RCC 7860 (cell line): ENCODE measurements at places on chromosomes 6 and 20.

- DNase-seq: peak; percentile 62
Measured at GRCh38 chr6:683742-684440, 9.0 kb downstream of the EXOC2 start.

- DNase-seq: peak; percentile 83
Measured at GRCh38 chr6:127420556-127420955, 38.6 kb downstream of the KIAA0408 start.

GRCh38 chr20:19913349-19913748 is 103.8 kb upstream of the NAA20 start:
- DNase-seq: no peak

GRCh38 chr20:23009636-23010035 is 25.5 kb upstream of the SSTR4 start:
- DNase-seq: peak; percentile 7

- no peak for DNase-seq
Measured at GRCh38 chr20:12072954-12073264, 155.2 kb downstream of the BTBD3 start.

- no peak for DNase-seq
Measured at GRCh38 chr6:32047084-32047478, 8.9 kb downstream of the CYP21A2 start.
